ENCODE measurements at places on chromosomes 3 and 15.

- DNase-seq: no peak
Measured at GRCh38 chr3:38588995-38589937, 60.2 kb downstream of the SCN5A start.

DNA sequence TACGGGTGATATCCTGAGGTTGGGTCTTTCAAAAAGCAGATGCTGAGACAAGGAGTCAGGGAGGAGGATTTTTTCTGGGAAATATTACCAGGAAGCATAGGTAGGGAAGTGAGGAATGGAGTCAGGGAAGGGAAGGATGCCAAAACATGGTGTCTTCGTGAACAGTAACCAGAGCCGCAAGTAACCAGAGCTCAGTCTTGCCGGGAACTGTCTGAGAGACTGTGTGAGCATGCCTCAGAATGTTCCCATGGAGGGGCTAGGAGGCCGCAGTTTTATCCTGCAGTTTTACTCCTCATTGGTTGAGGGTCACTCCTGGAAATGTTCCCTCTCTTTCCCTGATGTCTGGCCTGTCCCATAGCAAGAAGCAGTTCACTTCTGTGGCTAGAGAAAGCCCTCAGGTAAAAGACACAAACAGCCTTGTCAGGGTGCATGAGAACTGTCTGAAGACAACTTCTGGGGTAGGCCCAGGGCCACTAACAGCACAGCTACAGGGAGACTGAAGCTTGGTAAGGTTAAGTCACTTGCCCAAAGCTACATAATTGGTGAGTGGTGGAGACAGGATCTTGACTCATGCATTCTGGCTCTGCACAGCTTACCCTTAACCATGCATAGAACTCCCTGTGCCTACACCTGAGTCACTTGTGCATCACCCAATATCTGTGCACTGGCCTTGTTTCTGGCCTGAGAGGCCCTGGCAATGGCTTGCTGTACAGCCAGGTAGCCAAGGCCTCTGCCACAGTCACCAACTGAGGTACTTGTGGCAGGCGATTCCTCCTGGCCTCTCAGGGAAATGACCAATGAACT is 76.3 kb upstream of the FRMD4B start:
- no peak for DNase-seq

GRCh38 chr3:128210711-128211110 is 57.4 kb downstream of the EEFSEC start:
- DNase-seq: no peak

GRCh38 chr3:131831608-131832007 is 203.2 kb downstream of the CPNE4 start:
- no peak for DNase-seq

Measured in GM23248 (cell line).